Inflammatory macrophage treated with lipopolysaccharide for 1 hour (primary cell): ENCODE measurements at places on chromosomes 4 and X.

DNA sequence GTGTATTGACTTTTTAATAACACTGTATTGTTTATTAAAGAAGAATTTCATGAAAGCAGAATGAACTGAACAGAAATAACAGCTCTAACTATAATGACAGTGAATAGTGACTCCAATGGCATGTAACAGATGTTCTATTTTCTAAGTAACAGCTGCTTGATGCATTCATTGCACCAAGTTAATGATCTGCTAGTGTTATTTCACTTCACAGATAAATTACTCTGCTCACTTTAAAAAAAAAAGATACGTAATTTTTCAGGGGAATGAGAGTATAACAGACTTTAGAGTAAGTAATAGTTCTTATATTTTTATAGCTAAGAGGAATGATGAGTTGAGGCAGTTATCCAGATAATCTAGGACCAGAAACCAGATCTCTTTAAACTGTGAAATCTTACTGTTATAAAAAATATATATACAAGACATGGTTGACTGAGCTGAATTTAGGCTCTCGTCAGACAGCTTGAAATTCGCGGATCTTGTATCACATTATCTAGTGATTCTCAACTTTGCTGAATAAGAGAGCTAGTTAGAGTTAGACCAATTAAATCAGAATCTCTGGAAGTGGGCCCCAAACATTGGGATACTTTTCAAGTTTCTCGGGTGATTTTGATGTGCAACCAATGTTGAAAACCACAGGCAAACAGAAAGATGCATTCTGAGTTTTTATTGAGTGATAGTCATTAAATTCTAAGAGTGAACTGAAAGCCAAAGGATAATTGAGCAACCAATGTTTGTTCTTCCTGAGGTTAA, 840.7 kb downstream of the DMD start:
- DNase-seq = no peak

DNA sequence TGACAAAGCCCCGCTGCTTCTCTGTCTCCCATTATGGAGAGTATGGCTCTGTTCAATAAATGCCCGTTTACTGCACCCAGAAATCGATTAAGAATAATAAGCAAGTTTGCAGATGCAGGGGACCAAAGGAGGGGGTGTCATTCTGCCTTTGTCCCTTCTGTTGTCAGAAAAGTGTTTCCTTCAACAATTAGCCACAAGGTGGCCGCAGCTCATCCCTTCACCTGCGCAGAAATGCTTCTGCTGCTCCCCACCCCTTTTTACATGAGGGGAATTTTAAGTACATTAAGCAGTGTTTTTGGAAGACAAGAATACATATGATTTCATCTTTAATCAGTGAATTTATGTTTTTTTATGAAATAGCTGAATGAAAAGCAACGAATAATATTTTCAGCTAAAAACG, 175.6 kb upstream of the ARX start:
- no peak for DNase-seq

- no peak for DNase-seq
Observed at GRCh38 chr4:147479786-147480185, 1.1 kb upstream of the EDNRA start.

DNA sequence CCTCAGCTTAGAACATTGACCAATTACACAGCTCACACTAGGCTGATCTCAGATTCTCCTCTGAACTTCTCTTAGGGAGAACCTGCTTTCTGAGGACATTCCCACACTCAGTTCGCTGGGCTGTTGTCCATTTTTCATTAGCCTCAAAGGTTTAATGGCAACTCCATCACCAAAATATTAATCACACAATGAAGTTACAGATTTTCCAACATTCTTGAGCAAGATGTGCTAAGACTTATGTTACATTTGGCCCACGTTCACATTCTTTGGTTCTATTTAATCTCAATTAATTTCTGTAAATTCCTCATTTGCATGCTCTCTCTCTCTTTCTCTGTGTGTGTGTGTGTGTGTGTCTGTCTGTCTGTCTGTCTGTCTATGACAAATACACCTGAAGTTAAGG, 82.3 kb upstream of the EDNRA start:
- no peak for DNase-seq

DNA sequence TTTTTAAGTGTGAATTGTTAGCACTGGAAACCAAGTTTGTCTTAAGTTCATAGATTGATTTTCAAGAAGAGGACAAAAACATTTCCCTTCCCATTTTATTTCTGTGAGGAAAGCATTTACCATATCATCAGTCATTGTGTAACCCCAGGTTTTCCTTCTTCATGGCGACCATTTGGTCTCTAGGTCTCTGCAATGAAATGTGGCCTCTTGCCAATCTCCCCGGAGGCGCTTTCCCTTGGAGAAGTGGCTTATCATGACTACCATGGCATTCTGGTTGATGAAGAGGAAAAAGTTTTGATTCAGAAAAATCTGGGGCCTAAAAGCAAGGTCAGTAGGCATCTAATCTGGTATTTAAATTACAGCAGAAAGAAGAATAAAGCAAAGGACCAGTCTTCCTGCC, 54.4 kb downstream of the ADD1 start:
- DNase-seq = no peak

- no peak for DNase-seq
Observed at GRCh38 chr4:70613306-70614183, 15.0 kb upstream of the ENAM start.

GRCh38 chrX:85503258-85504158, 124.0 kb upstream of the POF1B start:
- DNase-seq = no peak

- DNase-seq = peak; percentile 81
Observed at GRCh38 chr4:37471971-37472370, 214.2 kb downstream of the RELL1 start.

DNA sequence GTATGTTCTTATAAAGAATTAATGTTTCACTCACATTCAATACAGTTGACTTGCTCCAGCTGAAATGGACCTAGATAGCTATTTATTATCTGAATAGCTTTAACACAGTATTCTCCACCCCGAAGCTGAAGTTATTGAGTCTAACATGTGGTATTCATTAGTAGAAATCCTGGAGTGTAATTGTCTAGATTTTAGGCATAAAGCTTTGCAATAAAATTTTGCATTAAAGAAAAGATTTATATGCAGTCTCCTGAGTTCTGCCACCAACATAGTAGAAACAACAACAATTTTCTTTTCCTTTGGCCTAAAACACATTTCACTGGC, 90.2 kb upstream of the DCLK2 start:
- DNase-seq = no peak

DNA sequence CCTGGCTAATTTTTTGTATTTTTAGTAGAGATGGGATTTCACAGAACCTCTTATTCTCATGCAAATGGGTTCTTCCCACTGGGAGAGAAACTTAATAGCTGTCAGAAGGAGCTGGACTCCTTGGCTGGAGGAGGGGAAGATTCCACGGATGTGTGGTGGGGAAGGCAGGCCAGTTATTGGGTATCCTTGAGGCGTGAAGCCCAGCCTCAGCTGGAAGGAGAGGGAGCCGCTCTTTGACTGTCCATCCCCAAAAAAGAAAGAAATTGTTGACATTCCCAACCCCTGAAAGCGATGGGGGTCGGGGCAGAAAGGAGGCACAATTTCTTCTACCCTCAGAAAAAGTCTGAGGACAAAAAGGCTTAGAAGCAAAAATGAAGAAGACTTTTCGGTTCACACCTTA, 983.1 kb upstream of the PABPC4L start:
- DNase-seq = no peak

DNA sequence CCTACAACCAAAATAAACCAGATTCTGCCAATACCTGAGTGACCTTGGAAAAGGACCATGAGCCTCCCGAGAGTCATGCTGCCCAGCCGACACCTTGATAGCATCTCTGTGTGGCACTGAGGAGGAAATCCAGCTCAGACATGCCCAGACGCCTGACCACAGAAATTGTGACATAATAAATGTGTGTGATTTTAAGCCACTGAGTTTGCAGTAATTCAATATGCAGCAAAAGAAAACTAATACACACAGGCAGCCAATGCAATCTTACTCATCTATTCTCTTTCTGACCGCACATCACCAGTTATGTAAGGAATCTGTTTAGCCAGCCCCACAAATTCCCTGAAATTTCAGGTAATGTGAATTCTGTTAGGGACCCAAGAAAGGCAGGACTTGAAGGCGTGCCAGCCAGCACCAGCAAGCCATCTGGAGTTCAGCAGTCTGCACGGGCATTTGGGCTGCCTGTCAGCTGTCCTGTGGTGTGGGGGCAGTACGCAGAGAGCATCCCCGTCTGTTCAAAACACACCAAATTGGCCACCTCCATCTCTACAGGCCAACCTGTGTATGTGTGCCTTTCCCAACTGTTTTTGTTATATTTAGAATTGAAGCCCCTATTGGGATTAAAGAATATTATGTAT, 176.4 kb downstream of the NLGN4X start:
- no peak for DNase-seq

- DNase-seq = peak; percentile 25
Observed at GRCh38 chr4:27692158-27692557, 831.5 kb downstream of the STIM2 start.

DNA sequence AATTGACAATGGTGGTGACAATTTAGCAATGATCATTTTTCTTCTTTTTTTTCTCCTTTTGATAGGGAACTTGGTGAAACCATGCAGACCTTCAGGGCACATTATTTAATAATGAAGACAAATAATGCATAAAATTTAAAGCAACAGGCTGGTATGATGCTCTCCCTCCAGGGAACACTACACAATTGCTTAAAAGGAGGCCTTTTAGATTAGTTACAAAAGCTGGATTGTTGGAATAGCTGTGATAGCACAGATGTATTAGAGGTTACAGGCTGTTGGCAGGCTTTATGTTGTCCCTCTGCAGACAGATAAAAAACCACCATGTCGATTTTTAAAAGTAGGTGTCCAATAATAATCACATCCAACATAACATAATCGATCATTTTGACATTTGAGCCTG, 307.0 kb downstream of the ADGRL3 start:
- DNase-seq = no peak

DNA sequence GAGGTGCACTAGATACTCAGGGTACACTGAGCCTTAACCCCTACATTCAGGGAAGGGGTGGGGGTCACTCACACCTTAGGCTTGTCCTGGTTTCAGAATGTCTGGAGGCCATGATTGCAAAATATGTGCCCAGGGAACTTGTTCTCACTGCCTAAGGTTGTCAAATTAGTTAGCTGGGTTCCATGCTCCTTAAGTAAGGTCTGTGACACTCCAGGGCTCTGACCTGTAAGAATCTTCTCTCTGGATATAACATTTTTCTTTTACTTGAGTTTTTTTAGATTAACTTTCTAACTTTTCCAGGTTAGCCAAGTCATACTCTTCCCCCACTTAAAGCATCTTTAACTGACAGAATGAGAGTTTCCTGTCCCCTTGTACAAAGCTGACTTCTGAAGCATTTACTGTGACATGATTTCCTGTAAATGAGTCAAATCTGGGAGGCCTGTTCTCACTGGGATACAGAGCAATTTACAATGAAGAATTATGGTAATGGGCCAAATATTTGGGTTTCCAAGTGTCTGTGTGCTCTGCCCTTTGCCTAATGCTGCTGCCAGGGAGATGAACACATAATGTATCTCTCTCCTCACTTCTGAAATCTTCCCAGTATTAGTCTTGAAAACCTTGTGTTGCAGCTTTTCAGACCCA, 101.7 kb downstream of the GATB start:
- no peak for DNase-seq

DNA sequence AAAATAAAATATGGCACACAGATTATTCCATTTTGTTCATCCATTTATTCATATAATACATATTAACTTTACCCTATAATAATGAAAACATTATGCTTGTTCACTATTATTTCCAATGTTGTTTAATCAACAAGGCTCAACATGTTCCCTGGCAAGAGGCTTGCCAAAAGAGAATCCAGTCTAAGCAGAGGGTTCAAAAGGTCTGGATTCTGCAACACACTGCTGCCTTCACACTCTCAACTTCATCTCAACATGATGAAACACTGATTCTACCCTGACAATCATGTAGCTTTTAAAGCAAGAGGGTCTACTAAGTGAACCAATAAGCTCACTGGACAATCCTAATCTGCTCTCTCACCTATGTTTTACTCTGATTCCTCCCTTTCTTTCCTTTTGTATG, 101.1 kb downstream of the MID1 start:
- no peak for DNase-seq
